ENCODE measurements at places on chromosomes 3 and 15.

- no peak for DNase-seq
Measured at GRCh38 chr15:49686599-49686998, 65.8 kb downstream of the DTWD1 start.

- DNase-seq: no peak
Measured at GRCh38 chr3:30658328-30659052, 52.1 kb downstream of the TGFBR2 start.

DNA sequence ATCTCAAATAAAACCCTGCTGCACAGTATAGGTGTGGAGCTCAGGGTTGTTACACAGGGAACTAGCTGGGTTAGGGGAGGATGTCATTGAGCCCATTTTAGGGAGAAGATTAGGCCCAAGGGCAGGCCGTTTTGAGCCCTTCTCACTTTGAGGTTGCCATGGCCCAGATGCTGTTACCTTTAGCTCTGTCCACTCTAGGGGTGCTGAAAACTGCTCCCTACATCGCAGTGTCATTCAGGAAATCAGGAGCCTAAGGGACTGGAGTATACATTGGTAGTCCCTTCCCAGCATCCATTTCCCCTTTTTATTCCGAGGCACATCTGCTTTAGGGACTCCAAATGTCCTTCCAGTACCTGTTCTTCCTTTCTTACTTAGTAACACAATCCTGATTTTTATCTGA is 79.0 kb upstream of the SELENOK start:
- DNase-seq: no peak

DNA sequence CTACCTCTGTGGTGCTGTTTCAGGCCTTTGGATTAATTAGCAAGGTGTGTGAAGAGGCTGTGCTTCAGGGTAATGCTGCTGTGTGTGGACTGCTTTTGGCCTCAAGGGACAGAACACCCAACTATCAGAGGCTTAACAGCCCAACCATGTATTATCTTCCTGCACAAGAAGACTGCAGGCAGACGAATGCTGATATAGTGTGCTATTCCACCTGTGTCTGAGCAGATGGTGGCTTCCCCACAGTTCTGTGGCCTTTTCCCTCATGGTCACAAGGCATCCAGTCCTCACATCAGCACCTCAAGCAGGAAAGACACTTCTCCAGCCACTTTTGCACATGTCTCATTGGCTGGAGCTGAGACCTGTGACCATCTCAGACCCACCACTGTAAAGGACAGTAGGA is 76.6 kb downstream of the CHCHD6 start:
- DNase-seq: no peak

- DNase-seq: no peak
Measured at GRCh38 chr3:167851171-167851570, 115.7 kb downstream of the SERPINI1 start.

DNA sequence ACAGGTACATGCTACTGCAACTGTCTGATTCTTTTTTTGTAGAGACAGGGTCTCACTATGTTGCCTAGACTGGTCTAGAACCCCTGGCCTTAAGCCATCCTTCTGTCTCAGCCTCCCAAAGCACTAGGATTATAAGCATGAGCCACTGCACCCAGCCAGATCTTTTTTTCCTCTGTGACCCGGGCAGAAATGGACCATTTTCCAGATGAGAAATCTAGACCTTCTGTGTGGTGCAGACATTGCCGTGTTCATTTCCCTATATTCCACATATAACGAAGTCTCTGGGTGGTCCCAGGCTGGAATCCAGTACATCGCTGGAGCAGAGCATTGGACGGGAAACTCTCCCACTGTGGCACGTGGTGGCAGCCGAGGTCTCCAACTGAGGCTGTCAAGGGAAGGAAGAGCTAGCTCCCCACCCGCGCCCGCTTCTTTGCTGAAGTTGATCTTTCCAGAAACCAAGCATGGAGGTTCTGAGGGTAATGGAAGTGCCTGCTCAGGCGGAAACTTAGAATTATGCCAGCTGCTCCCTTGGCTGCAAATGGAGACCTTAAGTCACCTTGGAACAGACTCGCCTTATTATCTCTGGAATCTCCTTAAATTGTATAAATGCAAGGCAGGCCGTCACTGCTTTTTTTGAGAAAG is 23.1 kb upstream of the TXNRD3 start:
- no peak for DNase-seq

- DNase-seq: no peak
Measured at GRCh38 chr15:91471468-91471867, 371.4 kb downstream of the SV2B start.

DNA sequence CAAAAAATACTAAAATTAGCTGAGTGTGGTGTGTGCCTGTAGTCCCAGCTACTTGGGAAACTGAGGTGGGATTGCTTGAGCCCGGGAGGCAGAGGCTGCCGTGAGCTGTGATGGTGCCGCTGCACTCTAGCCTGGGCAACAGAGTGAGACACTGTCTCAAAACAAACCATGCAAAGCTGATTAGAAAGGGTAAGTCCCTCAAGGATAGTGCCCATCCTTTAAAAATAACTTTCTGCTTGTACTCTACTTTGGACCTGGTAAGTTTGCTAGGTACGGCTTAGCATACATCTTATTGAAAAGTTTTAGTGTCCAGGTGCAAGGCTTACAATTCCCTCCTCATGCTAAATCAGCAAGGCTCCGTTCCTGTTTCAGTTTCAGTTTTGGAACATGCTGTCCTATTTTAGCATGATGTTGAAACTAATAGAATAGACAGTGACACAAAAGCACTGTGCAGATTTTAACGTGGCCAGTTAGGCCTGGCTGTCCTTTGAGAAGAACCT is 21.4 kb downstream of the FEM1B start:
- DNase-seq: no peak

DNA sequence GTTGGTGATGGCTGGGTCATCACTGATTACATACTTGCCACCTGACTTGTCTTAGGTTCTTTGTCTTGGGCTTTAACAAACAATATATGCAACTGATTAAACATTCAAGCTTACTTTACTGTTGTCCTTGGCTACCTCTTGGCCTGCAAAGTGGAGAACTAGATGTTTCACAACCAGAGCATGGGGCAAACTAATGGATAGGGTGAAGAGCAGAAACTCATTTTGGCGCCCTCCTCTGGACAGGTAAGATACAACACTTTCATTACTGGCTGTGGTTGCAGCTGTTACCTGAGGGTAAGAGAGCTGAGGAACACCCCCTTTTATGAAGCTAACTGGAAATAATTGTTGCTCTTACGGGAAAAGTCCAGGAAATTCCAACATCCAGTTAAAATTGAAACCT is 262.1 kb downstream of the NAALADL2 start:
- no peak for DNase-seq

GRCh38 chr3:172717493-172718088 is 6.7 kb upstream of the NCEH1 start:
- DNase-seq: no peak

GRCh38 chr15:38197553-38197952 is 55.1 kb upstream of the SPRED1 start:
- DNase-seq: no peak

GRCh38 chr15:48103647-48104046 is 17.1 kb upstream of the SLC24A5 start:
- DNase-seq: no peak

DNA sequence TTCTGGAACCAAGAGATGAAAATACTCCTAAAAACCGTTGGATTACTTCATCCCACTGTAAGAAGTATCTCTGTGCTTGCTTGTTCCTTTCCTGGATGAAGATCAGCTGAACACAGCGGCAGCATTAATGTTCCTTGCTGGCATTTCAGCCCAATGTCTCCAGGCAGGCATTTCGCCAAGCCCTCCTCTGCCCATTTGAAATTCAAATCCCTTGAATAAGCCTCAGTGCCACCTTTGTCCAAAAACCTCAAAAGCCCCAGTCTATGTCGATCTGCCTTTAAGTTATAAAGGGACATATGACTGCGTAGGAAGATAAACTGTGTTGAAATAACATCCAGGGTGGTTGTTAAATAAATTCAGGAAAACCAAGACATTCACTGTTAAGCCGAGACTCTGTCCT is 156.8 kb upstream of the PDZRN3 start:
- DNase-seq: no peak

DNA sequence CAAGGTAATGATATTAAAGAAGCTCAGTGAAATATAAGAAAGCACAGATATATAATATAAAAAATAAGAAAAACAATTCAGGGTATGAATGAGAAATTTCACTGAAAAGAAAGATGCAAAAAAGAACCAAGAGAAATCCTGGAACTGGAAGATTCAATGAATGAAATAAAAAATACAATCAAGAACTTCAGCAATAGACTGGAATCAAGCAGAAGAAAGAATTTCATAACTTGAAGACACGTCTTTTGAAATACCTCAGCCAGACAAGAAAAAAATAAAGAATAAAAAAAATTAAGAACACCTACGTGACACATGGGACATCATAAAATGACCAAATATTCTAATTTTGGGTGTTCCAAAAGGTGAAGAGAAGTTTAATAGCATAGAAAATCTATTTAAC is 104.6 kb upstream of the NEO1 start:
- DNase-seq: no peak

- no peak for DNase-seq
Measured at GRCh38 chr3:187733371-187733770, 11.9 kb downstream of the BCL6 start.

- DNase-seq: no peak
Measured at GRCh38 chr3:150917951-150918350, 12.7 kb upstream of the MINDY4B start.

DNA sequence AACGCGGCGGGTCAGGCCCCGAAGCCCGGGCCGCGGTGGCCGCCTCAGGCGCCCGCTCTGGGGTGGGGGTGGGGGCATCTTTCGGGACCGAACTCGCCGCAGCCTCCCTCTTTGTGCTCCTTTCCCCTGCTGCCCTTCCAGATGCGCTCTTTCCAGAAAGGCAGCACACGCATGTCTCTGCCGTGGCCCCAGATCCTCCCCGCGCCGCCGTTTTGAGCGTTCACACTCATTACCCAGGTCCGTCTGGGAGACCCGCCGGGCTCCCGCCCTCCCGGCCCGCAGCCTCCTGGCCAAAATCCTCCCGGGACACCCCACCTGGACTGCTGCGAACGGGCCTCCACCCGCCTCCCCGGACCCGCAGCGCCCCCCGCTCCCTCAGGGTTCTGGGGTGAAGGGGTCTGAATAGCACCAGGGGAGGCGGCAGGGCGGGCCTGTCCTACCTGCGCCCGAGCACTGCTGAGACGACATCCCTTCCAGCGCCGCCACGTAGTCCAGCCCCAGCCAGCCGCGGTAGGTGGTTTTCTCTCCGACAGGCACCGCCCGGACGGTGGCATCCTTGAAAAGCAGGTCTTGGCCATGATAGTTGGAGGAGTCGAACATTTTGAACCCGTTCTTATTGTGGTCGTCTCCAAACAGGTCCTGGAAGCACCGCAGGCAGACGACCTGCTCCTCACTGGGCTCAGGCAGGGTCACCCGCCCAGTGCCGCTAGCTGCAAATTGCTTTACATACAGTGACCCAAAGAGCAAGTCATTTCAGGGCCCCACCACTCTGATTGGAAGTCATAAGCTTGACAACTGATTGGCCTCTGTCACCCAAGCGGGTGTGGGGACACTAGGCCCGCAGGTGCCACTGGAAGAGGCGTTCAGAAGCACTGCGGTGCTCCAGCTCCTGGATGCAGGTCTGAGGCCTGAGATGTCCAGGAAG is 25.9 kb downstream of the MELTF start:
- no peak for DNase-seq

DNA sequence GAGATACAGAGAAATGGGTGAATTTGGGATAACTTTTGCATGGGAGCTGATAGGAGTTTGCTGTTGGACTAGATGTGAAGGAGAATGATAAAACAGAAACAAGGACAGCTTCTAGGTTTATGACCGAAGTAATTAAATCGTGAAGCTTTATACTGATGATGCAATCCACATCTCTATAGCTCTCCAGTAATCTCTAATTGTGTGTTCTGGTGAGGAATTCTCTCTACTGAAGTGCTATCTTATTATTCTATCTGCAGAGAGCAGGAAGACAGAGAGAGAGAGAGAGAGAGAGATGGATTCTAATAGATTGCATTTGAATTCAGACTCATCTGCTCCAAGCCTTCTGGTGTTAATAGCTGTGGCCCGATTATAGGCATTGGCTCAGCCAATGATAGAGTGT is 113.5 kb upstream of the FRMD4B start:
- DNase-seq: no peak

DNA sequence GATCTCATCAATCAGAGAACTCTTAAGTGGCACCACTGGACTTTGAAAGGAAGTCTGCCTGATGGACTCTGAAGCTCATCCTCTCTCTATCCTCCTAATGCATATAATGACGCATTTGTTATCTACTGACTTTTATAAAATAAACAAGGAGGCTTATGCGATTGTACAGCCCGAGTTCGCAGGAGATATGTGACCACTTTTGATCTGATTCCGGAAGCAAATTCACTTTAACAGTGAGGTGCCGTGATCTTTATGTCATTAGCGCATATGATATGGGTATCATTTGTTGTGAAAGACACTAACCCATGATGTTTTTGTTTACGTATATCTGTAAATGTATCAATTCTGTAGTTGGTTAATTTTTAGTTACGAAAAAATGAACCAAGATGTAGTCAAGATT is 427 bp upstream of the RNF111 start:
- DNase-seq: no peak

- no peak for DNase-seq
Measured at GRCh38 chr3:152176241-152176640, 92.5 kb upstream of the MBNL1 start.

GRCh38 chr3:157388976-157389375 is 47.7 kb upstream of the PTX3 start:
- DNase-seq: no peak

DNA sequence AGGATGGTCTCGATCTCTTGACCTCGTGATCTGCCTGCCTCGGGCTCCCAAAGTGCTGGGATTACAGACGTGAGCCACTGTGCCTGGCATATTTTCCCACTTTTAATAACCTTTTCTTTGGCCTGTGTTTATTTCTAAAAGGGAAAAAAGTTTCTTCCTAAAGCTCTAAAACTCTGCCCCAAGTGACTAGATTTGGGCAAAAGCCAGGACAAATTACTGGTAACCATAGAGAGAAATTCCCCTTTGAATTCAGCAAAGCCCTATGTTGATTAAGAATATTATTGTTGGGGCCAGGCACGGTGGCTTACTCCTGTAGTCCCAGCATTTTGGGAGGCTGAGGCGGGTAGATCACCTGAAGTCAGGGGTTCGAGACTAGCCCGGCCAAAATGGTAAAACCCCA is 11.5 kb upstream of the TRPM7 start:
- DNase-seq: no peak

DNA sequence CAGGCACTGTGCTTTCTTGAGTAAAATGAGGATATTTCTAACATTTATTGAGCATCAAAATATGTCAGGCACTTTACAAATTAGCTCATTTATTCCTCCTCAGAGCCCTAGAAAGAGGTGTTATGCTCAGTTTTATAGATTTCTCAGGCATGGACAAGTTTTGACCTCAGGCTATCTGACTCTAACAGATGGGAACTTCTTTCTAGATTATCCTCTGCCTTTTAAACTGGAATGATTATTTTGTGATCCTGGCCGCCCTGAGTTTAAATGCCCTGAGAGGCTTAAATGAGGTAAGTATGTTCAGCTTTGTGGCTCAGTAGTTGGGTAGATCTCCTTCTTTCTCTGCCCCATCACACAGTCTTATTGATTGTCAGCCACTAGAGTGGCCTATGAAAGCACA is 32.3 kb upstream of the ATP1B3 start:
- no peak for DNase-seq

Data from stimulated activated CD8-positive, alpha-beta memory T cell treated with anti-CD3 and anti-CD28 coated beads, Interleukin-15, amount 100 ng/mL, for 24 hours (primary cell).